ENCODE measurements at places on chromosomes 2 and 18.

DNA sequence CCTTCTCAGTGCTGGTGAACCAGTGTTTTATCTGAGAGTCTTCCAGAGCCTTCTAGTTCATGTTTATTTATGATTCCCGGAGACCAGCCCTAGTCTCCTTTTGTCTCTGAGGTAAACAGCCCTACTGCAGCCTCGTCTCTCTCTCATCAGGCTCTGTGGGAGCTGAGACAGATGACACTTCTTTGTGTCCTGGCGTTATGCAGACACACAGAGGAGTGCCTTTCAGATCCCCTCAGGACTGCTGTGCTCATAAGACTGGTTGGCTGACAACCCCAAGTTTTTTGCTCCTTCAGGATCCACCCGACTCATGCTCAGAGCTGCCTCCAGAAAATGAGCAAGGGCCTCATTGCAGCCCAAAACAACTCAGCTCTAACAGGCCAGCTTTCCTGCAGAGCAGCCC is 523.8 kb upstream of the SPHKAP start:
- DNase-seq = no peak

DNA sequence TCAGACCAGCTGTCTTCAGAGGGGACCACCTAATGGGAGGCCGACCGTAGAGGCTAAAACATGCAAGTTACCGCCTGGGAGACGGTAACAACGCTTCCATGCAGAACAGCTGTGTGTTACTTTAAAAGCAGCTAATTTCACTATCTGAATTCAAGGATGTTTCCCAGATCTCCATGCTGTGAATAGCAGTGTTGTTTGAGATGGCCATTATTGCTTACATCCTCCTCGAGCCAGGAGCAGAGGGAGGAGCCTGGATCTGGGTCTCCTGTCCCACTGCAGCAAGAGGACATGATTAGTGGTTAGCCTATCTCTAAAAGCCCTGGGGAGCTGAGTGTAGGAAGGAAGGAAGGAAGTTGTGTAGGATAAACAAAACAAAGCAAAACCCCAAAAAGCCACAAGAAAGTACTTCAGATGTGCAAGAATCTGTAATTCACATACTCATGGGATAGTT is 50.9 kb downstream of the ACTR2 start:
- no peak for DNase-seq

- no peak for DNase-seq
Observed at GRCh38 chr18:64791236-64791635, 642.3 kb upstream of the LINC00305 start.

- DNase-seq = no peak
Observed at GRCh38 chr2:18950361-18950851, 361.0 kb upstream of the NT5C1B start.
